ENCODE measurements at places on chromosomes 5 and 9. TPM values are rescaled to one million over a fixed set of nuclear protein-coding genes. Genes with fewer than 3 reads are reported as not detected.
A peak's percentile ranks its signal among the peaks of the same experiment; 100 is the strongest.

GRCh38 chr9:85723215-85723614 is 18.5 kb downstream of the AGTPBP1 start:
- DNase-seq: peak; percentile 65

- no peak for DNase-seq
Measured at GRCh38 chr5:170319301-170319700, 21.7 kb upstream of the LCP2 start.

DNA sequence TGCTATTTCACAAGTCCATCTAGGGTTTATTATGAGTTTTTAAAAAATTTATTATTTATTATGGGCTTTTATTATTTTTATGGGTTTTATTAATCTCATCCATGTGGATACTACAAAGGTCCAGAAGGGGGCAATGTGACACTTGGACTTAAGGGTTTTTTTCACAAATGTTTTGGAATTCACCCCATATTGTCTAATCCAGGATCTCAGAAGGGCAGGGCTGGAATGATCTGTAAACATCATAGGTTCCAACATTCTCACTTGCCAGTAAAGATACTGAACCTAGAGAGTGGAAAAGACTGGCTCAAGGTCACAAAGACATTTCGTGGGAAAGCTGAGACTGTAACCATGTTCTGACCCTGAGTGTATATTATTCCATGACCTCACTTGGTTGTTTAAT is 35.6 kb downstream of the NIM1K start:
- no peak for DNase-seq

DNA sequence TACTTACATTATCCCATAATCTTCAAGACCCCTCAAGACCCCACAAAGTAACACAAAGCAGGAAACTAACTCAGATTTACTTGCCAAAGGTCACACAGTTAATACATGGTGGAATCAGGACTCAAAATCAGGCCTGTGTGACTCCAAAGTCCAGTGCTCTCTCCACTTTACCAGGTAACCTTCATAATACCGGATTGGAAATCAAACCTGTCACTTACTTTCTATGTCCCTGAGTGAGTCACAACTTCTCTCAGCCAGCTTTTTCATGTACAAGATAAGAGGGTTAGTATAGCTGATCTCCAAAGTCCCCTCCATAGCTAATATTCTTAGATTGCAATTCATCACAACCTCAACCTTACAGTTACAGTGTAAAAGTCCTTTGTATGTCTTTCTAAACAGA is 17.1 kb downstream of the STRBP start:
- no peak for DNase-seq

GRCh38 chr9:101201630-101202029 is 173.1 kb downstream of the PLPPR1 start:
- no peak for DNase-seq

- DNase-seq: no peak
Measured at GRCh38 chr5:112005623-112005930, 248.6 kb upstream of the NREP start.

GRCh38 chr9:26786564-26786963 is 106.0 kb downstream of the CAAP1 start:
- no peak for DNase-seq

DNA sequence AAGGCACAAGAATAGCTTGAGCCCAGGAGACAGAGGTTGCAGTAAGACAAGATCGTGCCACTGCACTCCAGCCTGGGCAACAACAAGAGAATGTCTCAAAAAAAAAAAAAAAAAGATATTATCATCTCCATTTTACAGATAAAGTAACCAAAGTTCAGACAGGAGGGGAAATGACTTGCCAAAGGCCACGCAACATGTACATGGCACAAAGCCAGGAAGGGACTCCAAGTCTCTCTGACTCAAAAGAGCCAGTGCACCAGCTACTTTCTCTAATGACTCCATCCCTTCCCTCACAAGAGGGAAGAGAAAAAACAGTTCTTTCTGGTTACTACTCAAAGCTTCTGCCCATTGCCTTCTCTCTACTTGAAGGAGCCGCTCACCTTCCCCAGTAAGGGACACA is 34.1 kb downstream of the SIL1 start:
- no peak for DNase-seq

DNA sequence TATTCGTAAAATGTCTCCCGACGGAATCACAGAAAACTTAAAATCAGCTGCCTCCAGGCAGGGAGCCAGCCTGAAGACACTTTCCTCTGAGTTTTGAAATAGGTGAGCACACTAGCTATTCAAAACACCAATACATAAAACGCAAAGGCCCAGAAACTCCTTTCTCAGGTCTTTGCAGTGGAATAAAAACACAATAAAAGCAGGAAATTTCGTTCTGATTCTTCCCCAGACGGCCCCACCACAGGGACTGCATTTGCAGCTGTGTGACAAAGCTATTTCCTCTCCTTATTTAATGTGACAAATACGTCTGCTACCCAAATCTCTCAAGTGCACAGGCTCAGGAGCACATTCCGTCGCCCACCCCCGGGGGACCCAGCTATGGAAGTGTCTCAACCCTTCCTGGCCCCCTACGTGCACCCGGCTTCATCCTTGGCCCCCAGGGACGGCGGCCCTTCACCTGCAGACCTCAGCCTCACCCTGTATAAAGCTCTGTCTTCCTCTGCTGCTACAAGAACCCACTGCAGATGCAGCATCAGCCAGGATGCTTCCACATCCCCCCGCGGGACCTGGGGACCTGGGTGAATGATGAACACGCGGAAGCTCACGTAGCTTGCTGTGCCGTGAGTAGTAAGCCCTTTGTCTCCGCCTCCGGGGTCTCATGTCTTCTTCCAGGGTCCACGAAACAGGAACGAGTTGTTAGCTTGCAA is 24.9 kb downstream of the AHRR start:
- DNase-seq: no peak

DNA sequence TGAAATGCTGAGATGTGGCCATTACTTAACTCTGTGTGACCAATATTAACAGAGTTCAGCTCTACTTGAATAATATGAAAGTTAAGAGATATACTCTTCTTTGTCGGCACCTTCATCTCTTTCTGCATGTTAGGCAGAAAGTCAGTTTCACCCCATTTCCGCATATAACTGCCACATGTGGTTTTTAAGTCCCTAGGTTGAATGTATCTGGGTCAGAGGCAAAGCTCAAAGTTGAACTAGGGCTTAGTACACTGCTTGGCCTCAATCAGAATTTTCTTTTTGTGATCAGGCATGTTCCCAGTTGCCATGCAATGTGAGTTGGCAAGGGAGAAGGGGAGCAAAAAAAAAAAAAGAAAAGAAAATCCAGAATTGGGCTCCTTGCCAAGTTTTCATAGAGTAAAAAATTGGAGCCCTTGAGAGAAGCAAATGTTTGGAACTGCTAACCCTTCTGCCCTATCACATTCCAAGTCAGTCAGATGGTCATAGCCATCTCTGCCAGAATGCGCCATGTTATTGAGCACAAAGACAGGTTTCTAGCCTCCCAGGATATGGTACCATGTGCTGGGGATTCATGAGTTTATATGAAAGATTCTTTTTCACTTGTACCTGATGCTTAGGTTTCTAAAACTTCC is 251.2 kb upstream of the RORB start:
- DNase-seq: no peak

GRCh38 chr5:156655732-156656131 is 194.4 kb upstream of the PPP1R2B start:
- no peak for DNase-seq

- no peak for DNase-seq
Measured at GRCh38 chr9:15966471-15966870, 413.6 kb downstream of the CCDC171 start.

DNA sequence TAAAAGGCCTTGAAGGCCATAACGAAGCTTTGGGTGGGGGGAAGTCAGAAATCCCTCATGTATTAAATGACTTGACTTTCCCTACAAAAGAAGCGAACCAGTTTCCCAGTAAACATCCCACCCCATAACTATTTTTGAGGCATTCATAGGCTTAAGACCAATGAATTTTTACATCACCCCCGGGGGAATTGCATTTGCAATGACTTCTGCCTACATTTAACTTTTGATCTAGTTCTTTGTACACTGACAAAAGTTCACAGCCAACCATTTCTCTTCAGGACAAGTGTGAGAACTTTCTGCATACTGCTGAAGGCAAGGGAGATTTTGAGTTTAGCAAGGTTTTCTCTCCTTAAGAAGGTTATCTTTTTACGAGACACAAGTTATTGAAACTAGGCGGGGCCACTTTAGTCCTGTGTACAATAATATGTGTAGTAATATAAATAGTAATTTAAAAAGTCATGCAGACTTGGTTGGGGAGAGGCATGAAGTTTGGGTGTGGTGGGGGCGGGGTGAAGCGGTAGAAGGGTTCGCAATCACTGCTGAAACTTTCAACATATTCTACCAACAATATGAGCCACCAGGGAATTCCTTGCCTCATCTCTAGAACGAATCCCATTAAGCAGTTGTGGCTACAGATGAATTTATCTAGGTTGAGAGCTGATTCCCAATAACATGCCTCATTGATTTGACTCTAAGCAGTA is 2.5 kb downstream of the TJP2 start:
- DNase-seq: no peak

DNA sequence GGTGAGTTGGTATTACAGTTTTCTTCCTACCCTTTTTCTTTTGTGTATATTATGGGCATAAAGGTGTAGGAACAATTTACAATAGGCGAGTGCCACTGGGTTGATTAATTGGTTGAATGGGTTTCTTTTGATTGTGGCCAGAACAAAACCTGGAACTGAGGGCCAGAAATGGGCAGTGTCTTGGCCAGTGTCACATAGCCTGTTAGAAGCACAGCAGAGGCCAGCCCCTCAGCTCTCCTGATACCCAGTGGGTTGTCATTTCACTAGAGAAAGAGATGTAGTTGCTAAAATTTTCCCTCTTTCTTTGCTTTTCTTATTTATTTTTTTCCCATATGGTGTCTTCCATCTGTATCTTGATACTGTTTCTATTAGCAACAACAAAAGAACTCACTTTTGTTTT is 38.8 kb upstream of the SEMA6A start:
- no peak for DNase-seq

GRCh38 chr9:18346745-18347144 is 127.2 kb upstream of the ADAMTSL1 start:
- no peak for DNase-seq

- DNase-seq: no peak
Measured at GRCh38 chr5:78912085-78912771, 72.9 kb downstream of the ARSB start.

DNA sequence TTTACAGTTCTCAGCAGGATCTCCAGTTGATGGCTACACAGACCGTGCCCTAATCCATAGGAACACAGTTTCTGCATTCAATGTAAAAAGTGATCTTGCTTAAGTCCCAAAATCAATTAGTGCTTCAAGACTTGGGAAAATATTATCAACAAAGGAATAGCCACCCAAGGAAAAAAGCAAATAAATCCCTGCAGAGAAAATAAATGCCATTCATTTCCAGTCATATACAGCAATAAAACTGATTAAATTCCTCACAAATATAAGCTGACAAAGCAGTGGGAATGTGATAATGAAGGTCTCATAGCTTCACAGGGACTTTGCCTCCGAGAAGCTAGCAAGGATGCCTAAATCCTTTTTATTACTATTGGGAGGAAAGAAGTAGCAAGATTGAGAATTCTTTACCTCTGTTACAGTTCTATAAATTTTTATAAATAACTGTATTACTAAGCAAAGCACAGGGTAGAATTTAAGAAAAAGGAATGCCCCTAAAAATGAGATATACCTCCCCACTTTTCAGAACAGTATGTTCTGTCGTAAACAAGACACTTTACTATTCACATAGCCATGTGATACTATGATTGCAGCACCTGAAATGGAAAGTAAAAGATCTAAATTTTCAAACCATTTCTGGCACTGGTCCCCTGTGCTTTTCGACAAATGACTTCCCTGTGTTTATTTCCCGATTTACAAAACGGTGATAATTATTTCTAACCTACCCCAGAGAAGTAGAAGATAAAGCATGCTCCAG is 59.8 kb downstream of the ARSB start:
- no peak for DNase-seq

- DNase-seq: no peak
Measured at GRCh38 chr5:9852671-9853070, 222.5 kb upstream of the TAS2R1 start.

DNA sequence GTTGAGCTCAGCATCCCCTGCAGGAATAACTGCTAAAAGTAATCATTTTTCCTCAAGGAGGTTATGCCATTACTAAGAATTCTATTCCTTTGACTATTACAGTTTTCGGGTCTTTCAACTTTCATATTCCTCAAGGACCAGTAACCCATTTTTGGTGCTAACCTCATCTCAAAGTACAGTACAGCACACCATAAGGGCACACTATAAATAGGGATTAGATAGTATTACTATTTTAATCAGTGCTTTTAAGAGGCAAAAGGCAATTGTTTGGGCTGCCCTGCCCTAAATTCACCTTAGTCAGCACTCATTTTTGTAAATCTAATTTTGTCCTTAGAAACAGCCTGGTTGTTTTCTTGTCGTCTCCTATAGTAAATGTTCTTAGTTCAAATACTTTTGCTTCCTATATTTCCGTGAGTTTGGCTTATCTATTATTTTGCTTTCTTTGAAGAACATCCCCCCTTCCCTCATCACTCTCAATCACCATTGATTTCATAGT is 13.6 kb upstream of the GARNL3 start:
- DNase-seq: no peak

- no peak for DNase-seq
Measured at GRCh38 chr5:160956051-160956450, 104.0 kb upstream of the ATP10B start.

DNA sequence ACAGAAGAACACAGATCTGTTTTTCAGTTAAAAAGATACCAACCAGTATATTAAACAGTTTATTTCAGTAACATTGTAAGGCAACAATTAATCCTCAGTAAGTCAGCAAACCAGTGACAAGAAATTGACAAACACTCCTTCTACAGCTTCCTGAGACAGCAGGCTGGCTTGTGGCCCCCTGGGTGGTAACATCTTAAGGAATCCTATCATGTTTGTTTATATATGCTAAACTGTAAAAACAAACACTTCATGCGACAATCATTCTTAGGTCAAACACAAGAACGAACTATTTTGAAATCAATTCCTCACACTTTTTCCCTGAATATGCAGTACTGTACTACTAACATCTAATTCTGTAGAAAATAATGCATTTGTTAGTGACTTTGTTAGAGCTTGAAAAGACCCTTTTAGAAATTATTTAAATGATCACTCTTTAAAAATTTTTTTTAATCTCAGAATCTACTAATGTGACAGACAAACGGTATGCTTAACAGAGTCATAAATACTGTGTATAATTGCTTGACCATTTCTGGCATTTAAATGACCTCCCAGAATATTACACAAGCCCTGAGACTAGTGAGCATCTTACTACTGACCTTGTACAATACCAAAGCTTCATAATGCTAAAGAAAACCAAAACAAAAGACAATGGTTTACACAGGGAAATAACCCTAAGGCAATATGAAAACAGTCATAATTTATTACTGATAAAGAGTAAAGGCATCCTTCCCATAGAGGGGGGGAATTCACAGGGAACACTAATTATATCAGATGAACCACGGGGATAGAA is 48.2 kb downstream of the ERMP1 start:
- no peak for DNase-seq

GRCh38 chr5:122076050-122076461 is 2.0 kb downstream of the LOX start:
- DNase-seq: no peak

- DNase-seq: no peak
Measured at GRCh38 chr5:79284846-79285245, 48.9 kb downstream of the JMY start.

- no peak for DNase-seq
Measured at GRCh38 chr5:56140073-56140472, 93.1 kb downstream of the ANKRD55 start.

GRCh38 chr5:151139015-151139414 is 18.6 kb downstream of the ANXA6 start:
- DNase-seq: peak; percentile 12

The KCNMB1 gene
- not detected for total RNA-seq

The FGFR4 gene
- total RNA-seq: 2.8 TPM

The ABLIM3 gene
- total RNA-seq: not detected

The ACTBL2 gene
- not detected for total RNA-seq

The CARTPT gene
- not detected for total RNA-seq

The PCDHGA12 gene
- 0.30 TPM for total RNA-seq
